ENCODE measurements at places on chromosomes 4 and X.

- DNase-seq: no peak
Measured at GRCh38 chr4:475962-476361, 23.0 kb downstream of the ZNF721 start.

DNA sequence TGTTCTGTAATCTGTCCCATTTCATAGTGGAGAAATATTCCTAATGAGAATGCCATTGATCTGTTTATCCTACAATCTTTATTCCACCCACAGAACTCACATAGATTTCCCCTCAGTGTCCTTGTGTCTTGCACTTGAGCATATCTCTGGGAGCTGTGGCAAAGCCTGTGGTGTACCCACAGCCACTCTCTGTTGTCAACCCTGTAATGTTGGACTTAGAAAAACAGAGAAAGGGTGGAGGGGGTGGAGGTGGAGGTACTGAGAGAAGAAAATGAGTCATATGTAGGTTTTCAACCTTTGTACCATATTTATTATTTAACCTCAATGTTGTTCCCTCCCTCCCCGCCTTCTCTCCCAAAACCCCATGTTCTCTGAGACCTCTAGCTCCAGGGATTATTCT lies 46.9 kb upstream of the TLL1 start:
- no peak for DNase-seq

DNA sequence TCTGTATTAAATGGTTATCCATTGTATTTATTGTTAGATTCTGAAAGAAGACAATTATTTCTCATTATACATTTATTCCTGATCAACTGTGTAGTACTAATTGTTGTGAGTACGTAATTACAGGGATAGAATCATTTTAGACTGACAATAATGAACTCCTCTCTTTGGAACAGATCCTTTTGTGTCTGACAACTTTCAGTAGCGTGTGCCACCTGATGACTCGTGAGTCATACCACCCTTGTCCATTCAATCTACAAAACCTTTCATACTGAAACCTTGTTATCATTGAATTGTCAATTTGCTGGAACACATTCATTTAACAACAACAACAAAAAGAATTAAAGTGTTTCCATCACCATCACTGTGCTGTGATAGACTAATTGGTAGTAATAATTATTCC lies 602.7 kb upstream of the PCDH7 start:
- no peak for DNase-seq

- DNase-seq: no peak
Measured at GRCh38 chrX:30568136-30568535, 9.4 kb downstream of the TASL start.

- no peak for DNase-seq
Measured at GRCh38 chr4:121510341-121510874, 129.6 kb upstream of the QRFPR start.

DNA sequence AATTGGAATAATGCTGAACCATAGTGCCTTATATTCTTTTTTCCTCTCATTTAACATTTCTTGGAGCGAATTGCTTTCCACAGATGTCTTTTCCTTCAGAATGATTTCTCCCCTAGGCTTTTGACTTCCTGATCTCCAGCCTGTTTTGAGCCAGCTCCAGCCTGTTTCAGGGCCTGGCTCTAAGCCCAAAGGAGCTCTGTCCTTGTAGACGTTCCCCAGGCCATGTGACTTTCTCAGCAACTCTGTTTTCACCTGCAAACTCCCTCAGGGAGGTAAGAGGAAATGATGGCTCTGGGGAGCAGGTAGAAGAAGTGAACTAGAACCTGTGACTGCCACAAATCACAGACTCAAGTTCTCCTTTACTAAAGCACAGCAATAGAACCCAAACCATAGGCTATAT lies 89.1 kb downstream of the AKAP4 start:
- no peak for DNase-seq

GRCh38 chr4:111984169-111984819 lies 161.0 kb upstream of the FAM241A start:
- DNase-seq: no peak

GRCh38 chrX:96386981-96387380 lies 297.7 kb upstream of the DIAPH2 start:
- DNase-seq: no peak

DNA sequence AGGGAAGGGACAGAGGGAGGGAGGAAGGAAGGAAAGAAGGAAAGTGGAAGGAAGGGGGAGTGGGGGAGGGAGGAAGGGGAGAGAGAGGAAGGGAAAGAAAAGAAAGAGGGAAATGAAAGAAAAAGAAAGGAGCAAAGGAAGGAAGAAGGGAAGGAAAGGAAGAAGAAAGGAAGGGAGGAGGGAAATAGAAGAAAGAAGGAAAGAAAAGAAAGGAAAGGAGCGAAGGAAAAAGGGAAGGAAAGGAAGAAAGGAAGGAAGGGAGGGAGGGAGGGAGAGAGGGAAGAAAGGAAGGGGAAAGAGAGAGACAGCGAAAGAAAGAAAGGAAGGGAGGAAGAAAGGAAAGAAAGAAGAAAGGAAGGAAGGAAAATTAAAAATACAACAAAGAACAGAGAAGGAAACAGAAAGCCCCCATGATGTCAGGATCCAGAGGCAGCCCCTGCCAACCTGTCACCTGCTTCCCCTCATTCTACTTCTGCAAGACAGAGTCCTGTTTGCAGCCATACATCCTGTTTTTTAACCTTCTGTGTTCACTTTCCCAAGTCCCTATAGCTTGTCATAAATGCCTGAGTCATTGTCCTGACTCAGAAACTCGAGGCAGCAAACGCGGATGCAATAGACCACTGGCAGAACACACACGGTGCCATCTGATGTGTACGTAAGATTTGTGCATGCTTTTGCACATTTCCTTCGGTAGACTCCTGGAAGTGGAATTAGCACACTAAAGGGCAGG lies 77.0 kb upstream of the C4orf50 start:
- DNase-seq: no peak

GRCh38 chr4:77014256-77014655 lies 61.5 kb downstream of the CCNI start:
- DNase-seq: no peak

- DNase-seq: no peak
Measured at GRCh38 chr4:108094131-108094530, 74.6 kb downstream of the LEF1 start.

- no peak for DNase-seq
Measured at GRCh38 chr4:8913121-8913857, 41.6 kb upstream of the HMX1 start.

GRCh38 chr4:126230269-126230668 lies 915.5 kb downstream of the FAT4 start:
- no peak for DNase-seq

- no peak for DNase-seq
Measured at GRCh38 chrX:149230689-149231088, 274.4 kb downstream of the IDS start.

GRCh38 chr4:5036239-5036638 lies 15.0 kb upstream of the STK32B start:
- DNase-seq: peak; percentile 30

GRCh38 chrX:39313146-39313545 lies 511.9 kb downstream of the MID1IP1 start:
- DNase-seq: no peak

DNA sequence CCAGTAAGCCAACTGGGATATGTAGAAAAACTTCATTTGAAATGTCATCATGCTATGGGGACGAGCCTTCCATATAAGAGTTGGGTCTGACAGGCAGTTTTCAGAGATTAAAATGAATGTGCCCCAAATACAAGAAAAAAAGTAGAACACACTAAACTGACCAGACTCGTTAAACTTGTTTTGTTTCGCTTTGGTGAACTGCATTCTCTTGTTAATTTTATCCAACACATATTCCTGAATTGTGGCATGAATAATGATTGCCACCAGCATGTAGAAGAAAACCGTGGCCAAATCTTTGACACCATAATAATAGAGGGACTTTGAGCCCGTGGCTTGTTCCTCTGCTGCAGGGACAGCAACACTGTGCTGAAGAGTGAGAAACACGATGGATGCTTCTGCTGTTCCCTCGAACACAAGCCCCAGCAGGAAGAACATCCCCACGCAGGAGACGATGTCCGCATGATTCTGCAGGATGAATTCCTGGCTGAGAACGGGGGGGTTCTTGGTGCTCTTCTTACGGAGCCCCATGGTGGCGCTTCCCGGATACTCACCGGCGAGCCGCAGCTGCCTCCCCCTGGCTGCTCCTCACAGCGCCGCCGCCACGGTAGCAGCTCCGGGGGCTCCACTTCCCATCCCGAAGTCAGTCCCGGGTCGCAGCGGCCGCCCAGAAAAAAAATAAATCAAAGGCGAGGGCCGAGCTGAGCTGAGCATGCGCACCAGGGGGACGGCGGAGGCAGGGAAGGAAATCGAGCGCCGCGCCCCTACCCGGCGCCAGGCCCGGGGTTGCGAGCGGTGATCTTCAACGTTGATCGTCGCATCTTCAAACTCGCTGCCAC lies at the start of gene TRAM1L1:
TSS of gene TRAM1L1 (minus strand) at position 711 of the 836 bp plus-strand sequence. CDS start at position 528, 183 bp downstream.
- DNase-seq: peak; percentile 42

GRCh38 chr4:35883108-35883507 lies 361.2 kb downstream of the ARAP2 start:
- no peak for DNase-seq

DNA sequence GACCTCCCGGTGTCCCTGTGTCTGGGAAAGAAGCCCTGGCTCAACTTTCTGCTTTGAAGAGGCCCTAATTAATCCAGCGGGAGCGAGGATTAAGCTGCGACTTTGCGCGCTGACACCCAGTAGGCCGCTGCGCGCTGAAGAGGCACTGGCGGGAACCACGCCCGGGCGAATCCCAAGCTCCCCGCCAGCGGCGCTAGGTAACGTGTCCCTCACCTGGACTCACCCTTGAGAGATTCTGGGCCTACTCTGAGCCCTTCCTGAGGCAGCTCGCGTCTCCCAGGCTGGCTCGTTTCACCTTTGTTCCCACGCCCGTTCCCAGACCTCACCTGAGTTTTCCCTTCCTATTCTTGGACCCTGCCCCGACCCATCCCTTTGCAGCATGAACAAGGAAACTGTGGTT lies 616 bp upstream of the KLHL34 start:
- DNase-seq: no peak

GRCh38 chr4:89266128-89266527 lies 41.5 kb downstream of the GPRIN3 start:
- no peak for DNase-seq

DNA sequence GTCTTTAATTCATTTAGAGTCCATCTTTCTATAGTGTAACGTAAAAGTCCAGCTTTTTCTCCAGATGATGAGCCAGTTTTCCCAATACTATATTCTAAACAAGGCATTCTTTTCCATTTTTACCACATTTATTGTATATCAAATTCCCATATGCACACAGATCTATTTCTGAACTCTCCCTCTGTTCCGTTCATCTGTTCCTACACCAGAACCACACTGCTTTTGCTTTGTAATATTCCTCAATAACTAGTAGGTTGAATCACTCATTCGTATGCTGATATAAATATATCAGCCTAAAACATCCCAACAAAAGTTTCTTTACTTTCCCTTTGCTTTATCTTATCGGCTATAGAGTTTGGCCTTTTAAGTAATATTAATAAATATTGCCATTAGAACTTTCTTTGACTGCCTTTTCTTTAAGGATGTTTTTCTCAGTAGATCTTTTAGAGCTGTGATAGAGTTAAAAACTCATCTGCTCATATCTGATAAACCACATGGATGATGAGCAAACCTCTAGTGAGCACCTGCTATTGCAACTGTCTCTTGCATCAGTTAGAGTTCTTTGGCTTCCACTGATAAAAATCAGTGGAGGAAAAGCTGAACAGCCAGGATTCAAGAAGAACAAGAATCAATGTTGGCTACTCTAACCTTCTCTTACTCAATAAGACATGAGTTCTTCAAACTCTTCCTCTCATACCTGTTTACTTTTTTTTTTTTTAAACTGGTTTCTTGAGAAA lies 13.1 kb upstream of the RPL34 start:
- no peak for DNase-seq

DNA sequence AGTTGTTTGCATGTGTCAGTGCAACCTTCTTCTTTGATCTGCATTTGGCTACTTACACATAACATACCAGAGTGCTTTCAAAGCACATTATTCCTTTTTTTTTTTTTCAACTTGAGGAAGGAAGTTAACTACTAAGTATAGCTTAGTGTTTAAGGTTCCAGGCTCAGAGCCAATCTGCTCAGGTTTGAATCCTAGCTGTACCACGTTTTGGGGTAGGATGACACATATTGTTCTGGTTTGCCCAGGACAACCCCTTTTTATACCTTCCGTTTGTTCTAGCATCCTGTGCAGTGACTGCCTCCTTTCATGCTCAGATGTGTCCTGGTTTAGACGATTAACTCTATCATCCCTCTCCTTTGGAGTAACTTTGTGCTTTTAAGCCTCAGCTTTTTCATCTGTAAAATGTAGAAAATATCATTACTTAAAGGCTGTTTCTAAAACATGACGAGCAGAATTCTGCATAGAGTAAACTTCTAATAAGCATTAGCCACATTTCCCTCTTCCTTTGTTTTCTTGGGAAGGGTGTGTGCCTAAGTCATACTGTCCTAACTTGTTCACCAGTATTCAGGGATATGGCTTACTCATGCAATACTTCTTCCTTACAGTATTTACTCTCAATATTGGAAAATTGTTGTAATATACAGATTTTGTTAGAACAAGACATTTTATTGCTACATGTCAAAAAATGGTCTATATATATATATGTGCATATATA lies 281.3 kb downstream of the C4orf33 start:
- no peak for DNase-seq

DNA sequence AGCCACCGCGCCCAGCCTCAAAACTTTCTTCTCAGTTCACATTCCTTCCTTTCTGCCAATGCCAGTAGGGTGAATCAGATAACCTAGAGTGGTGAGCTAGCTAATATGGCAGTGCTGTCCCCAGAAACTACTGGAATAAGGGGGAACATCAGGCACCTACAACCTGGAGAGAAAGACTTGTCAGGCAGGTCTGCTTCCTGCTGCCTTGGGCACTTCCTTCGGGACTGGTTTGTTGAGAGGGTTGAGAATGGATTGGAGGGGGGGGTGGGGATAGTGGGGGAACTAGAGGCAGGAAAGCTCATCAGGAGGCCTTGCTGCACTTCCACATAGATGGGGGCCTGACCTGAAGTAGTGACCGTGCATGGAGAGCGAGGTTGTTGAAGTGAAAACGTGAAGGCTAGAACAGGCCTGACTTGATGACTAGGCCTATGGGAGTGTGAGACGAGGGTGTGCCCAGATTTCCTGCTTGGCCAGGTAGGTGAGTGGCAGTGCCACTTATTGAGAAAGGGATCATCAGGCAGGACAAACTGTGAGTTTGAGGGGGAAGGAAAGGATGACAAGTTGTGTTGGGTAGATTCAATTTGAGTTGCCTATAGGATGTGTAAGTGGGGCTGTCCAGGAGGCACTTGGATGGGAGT lies 33.4 kb downstream of the SLC25A5 start:
- DNase-seq: no peak

GRCh38 chr4:184962125-184962638 lies 56.1 kb upstream of the HELT start:
- DNase-seq: no peak

DNA sequence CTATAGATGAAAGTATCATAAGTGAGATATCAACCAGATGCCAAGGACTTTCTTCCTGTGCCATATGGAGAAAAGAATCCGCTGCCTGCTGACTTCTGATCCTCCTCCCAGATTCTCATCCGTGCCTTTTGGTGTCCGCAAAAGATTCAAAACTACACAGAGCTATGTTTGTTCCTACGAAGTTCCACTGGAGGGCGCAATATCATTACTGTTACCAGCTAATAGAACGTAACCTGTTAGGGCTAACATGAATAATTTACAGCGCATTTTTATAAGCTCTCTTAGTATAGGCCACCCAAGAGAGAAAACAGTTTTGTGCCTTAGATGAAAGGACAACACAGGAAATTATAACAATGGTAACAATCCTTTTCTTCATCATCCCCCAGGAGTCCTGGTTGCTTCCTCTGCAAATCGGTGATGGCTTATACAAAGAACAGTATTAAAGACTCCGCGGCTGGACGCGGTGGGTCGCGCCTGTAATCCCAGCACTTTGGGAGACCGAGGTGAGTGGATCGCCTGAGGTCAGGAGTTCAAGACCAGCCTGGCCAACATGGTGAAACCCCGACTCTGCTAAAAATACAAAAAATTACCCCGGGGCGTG lies 22.8 kb upstream of the CENPVL3 start:
- peak; percentile 18 for DNase-seq

Data from AG04450 (cell line).